ENCODE measurements at places on chromosomes 7 and 10.

- no peak for DNase-seq
Measured at GRCh38 chr7:51121931-51122425, 194.6 kb downstream of the COBL start.

- peak; percentile 27 for DNase-seq
Measured at GRCh38 chr7:88243345-88243909, 23.6 kb upstream of the SRI start.

DNA sequence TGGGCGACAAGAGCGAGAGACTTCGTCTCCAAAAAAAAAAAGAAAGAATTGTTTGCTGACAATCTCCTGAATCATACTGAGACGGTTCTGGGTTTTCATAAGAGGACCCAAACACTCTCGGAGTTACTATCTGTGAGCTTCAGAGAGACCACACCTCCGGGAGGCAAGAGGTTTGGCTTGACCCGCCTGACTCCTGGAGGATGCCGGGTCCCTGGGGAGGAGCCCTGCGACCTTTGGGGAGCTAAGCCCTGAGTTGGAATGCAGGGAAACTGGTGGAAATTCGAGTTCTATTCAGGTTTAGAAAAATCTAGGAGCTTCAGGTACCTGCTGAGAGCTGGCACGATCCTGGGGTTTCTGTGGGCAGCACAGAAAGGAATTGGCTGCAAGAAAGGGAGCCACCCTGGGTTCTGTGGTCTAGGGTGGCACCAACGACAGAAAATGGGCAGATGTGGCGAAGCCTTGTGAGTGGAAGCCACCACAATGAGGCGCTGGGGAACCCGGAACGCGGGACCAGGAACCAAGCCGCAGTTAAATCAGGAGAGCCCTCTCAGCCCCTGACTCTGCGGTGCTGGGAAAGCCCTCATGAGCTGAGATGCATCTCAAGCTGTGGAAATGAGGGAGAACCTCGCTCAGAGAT lies 21.9 kb upstream of the GATAD1 start:
- no peak for DNase-seq

- DNase-seq, result no peak
Measured at GRCh38 chr7:96989241-96989858, 16.0 kb upstream of the DLX6 start.

DNA sequence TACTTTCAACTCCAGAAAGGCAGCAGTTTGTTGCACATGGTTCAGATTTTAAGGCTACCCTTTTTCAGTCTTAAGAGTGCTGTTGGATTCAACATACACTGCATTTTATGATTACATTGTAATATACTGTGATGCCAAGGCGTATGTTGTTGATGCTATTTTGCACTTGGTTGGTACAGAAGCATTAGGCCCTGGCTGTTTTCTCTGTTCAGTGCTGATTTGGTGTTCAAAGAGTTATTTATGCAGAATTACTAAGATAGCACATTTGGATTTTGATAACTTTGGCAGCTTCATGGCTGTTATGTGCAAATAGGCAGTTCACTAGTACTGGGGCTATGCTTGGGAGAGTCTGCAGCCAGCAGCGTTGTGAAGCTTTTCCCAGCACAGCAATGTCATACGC lies 7.8 kb downstream of the GPR158 start:
- no peak for DNase-seq

DNA sequence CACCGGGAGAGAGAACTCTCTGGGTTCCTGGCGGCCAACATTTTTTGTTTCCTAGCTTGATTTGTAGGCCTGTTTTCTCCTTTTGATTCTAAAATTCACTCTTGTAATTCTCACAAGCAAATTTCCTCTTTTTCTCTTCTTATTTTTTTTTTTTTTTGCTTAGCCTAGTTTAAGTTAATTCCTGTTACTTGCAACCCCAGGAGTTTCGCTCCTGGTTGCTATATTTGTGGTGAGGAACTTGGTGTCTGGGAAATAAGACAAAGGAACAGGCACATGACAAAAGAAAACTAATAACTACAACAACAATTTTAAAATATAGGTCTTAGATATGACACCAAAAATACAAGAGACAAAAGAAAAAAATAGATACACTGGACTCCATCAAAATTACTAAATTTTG lies 6.7 kb downstream of the AOAH start:
- DNase-seq, result no peak

- no peak for DNase-seq
Measured at GRCh38 chr7:74612015-74612829, 45.3 kb upstream of the GTF2I start.

DNA sequence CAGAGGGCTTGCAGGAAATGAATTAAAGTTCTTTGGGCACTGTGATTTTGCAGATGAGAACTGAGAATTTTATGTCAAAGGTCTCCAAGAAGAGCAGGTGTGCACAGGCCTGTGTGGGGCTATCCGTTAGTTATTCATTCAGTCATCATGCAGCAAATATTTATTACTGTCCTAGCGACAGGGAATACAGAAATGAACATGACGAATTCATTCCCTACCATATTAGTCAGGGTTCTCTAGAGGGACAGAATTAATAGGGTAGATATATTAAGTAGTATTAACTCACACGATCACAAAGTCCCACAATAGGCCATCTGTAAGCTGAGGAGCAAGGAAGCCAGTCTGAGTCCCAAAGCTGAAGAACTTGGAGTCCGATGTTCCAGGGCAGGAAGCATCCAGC lies 2.9 kb upstream of the MMP21 start:
- DNase-seq, result no peak

DNA sequence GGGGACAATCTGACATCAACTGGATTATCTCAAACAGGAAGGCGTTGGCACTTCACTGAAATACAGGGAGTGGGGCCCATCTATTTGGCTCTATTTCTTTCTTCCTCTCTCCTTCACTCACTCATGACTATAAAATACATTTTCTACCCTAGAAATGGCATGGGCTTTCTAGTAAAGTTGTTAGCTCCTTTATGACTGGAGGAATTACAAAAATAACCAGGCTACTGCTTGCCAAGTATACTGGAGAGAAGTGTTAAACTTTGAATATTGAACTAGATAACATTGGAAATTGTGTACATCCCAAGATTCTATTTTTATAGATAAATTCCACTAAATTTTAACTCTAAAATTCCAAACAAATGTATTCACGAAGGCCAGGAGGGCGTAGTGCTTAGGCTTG lies 255.7 kb upstream of the SORCS1 start:
- no peak for DNase-seq

- DNase-seq, result peak; percentile 21
Measured at GRCh38 chr7:70143075-70144044, 545.1 kb downstream of the AUTS2 start.

GRCh38 chr7:22088827-22089226 lies 143.1 kb upstream of the CDCA7L start:
- no peak for DNase-seq

DNA sequence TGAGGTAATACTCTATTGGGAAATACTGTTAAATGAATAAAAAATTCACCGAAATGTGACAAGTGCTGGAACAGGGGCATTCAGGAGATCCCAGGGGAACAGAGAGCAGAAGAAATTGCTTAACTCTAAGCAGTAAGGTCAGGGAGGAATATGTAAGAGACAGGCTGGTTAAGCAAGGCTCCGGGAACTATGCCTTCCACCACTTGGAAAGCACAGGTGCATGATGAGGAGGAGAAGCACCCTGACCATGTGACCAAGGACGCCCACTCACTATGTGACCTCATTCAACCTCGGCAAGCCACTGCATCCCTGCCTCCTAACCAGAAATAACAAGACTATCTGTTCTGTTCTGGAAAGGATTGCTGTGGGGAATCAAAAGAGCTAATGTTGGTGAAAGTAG lies 218.4 kb downstream of the ELMO1 start:
- no peak for DNase-seq

DNA sequence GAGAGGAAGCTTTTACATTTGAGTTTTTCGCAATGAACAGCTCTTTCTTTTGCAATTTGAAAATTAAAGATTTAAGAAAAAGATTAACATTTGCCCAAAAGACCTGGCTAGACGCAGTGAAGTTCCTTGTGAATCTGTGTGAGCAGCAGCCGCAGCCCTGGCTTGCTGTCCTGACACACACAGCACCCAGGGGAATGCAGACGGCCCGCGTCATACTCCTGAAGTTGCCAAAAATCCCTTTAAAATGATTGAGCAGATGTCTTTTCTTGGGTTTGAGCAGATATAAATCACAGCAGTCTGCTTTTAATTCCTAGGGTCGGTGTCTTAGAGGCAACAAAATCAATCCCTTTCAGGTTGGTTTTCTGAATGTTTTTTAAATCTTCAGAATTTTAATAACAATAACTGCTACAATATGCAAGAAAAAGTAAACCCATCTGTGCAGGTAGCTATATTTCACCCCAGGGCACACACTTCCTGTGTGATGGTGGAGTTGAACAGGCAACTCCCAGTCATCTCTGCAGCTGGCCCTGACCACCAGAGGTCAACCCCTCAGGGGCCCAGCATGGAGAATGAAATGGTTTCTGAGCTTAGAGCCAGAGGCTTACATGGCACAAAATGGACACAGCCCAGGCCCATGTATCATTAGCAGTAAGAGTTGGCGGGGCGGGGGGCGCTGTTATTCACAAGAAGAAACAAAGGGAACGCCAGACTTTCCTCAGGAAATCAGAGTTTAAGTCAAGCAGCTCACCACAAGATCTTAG lies 32.2 kb upstream of the TRIL start:
- DNase-seq, result no peak

DNA sequence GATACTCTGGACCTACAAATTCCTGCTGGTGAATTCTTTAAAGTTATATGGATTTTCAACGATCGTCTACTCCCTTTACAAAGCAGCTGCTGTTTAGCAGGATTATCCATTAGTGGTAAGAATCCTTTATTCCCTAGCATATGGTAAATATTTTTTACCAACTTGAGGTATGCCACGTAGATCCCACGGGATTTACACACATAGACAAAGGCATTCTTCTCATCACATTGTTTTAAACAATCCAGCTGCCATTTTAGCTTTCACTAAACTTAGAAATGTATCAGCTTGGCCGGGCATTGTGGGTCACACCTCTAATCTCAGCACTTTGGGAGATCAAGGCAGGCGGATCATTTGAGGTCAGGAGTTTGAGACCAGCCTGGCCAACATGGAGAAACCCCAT lies 148.0 kb upstream of the SH2B2 start:
- no peak for DNase-seq

DNA sequence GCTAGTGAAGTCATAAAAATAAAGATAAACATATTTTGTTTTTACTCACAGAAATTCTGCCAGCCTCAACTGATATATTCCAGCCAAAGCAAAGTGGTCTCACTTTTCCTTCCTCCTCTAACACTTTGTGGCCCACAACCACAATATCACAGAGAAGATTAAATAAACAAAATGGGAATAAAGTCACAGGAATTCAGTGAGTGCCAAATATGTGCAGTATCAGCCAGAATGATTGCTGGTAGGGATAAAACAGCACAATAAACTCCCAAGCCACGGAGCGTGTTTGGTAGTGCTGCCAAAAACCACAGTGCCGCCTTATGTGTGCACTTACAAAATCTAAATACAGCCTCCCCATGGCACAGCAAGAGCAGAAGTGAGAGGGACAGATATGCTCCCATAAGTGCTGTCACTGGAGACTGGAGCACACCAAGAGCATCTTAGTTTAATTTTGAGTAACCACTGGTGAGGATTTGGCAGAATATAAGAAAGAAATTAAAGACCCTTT lies 155.8 kb downstream of the POM121L12 start:
- DNase-seq, result no peak

DNA sequence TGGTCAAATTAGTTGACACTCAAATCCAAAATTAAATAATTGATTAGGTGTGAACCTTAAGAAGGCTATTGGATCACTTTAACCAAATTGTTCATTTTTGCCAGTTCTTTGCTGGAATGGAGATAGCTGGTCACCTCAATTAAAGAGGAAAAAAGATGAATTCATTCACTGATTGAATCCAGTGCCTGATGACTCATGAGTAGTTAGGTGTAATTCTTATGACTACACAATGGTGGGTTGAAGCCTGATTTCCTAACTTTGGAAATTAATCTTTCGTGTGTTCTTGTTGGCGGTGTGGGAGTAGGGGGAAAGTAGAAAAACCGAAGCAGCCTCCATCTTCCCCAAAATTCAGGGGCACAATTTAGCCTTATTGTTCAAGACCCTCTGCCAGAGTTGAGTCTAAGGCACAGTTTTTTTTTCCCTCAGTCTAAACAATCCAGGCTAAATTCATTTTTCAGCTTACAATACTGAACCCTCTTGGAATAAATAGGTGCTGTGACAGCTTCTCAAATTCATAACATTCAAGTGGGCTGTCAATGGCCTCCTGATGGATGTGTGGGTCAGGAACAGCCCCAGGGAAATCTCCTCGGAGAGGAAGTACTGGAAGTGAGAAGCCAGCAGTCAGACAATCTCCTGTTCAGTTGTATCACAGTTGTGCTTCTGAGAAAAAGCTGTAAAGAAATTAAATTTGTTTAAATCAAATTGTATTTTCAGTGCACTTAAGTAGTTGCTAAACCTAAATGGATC lies 356.6 kb downstream of the BBS9 start:
- no peak for DNase-seq

DNA sequence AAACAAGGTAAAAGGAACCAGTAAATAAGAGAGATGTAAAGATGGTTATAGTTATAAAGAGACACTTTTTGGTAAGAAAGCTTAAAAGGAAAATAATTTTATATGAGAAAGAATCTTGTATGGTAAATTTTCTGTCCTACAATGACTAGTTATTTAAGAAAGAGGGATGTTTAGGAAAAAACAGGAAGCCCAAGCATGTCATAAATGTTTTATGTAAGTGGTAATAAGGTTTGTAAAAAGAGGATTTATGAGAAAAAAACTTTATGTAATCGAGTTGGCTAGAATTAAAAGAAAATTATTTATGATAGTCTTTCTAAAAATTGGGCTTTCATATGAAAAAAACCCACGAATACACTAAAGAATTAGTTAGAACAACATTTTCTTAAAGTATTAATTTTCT lies 34.2 kb upstream of the CREB3L2 start:
- DNase-seq, result no peak

DNA sequence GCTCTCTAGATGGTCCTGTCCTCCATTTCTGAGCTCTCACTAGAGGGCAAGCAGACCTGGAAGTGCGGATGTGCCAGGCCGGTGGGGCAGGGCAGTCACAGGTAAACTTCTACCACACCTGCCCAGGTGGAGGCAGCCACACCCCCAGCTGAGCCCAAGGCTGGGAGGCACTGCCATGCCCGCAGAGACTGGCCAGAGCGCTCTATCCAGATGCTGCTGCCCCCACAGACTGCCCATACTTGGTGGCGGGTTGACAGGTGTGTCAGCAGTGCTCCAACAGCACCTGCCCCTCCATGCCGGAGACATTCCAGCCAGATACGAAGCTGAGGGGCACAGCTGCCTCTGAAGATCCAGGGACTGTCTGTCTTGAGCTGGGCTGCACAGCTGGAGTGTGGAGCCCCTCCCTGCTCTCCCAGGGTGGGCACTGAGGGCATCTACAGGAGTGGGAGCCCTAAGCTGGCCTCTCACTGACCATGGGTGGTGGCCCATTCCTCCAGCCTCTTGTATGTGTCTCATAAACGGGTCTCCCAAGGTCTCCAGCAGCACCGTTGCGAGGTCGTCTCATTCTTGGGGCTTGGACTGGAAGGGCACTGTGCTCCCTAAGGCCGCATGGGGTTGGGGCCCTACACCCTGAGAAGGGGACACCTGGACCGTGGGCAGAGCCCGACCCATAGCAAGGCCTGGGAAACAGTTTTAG lies 38.2 kb upstream of the PPIF start:
- DNase-seq, result no peak
